Kasumi-1 (cell line): ENCODE measurements at places on chromosomes 1 and 21.

DNA sequence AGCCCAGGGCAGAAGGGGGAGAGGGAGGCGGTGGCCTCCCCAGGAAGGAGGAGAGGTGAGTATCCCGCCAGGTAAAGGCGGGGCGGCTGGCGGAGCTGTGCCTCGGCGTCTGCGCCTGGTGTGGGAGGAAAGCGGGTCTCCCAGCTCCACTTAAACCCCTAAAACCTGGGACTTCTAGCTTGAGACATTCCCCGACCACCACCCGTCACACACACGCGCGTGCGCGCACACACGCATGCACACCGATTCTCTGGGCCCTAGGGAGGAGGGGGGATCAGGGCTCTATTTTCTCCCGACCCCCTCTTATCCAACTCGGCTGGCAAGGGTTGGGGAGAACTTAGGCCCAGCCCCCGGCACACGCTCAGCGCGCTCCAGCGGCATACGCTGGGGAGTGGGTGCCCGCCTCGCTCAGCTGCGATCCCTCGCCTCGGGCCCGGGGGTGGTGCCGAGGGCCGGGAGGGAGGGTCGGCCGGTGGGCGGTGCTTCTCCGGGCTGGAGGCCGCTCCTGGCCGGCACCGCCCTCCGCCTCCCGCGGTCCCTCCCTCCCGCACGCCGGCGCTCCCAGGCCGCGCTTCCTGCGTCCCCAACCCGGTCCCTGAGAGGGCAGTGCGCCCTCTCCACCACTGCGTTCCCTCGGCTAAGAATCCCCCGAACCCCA, at the start of gene TMEM51:
Gene TMEM51 (plus strand): TSS at position 564 of the 658 bp plus-strand sequence. CDS start 61,341 bp downstream, outside the sequence.
- DNase-seq = no peak

- DNase-seq = no peak
These were observed 61.3 kb downstream of the GLUL start for GRCh38 chr1:182330303-182330702.

GRCh38 chr1:58848818-58849411, 65.1 kb upstream of the JUN start:
- peak; percentile 13 for DNase-seq

GRCh38 chr1:10728595-10729410, 67.6 kb downstream of the CASZ1 start:
- DNase-seq = no peak

GRCh38 chr1:8201331-8201861, 116.5 kb upstream of the SLC45A1 start:
- DNase-seq = no peak

- no peak for DNase-seq
These were observed 37.5 kb upstream of the PLA2G2C start for GRCh38 chr1:20223551-20224419.

GRCh38 chr1:21325731-21326387, 35.6 kb upstream of the ECE1 start:
- DNase-seq = no peak

DNA sequence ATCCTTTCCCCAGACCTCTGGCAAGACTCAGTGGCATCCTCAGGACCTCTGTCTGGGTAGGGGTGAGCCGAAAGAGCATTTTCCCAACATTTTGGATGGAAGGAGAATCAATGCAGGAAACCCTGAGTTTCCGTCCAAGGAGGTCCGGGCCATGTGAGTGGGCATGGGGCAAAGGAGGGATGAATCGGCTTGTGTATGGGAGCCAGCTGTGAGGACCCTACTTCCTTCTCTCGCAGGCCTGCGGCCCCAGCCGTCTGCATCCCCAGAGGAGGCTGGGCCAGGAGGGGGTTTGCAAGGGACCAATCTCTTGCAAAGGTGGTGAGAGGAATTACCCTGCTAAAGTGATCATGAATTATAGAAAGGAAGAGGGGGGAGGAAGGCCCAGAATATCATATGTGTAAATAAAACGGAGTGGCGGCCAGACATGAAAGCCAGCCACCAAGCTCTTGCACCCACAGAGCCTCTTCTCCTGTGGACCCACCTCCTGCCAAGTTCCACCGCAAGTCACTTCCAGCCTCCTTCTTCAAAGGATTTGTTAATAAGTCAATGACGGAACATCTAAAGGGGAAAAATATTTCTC, 48.2 kb upstream of the POU3F1 start:
- no peak for DNase-seq

DNA sequence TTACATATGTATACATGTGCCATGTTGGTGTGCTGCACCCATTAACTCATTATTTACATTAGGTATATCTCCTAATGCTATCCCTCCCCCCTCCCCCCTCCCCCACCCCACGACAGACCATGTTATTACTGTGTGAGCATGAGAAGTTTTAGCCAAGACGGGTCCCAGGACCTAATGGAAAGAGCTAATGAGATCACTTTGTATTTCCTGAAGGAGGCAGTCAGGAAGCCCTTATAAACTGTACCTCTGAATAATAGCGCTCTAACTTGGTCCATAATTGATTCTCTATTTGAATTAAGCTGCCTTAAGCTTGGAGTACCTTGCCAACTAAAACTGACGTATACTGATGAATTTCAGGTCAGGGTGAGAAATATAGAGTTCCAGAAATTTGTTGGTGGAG, 4.1 kb upstream of the NEGR1 start:
- DNase-seq = no peak

- DNase-seq = no peak
These were observed 188.4 kb downstream of the BACH1 start for GRCh38 chr21:29487154-29487553.

DNA sequence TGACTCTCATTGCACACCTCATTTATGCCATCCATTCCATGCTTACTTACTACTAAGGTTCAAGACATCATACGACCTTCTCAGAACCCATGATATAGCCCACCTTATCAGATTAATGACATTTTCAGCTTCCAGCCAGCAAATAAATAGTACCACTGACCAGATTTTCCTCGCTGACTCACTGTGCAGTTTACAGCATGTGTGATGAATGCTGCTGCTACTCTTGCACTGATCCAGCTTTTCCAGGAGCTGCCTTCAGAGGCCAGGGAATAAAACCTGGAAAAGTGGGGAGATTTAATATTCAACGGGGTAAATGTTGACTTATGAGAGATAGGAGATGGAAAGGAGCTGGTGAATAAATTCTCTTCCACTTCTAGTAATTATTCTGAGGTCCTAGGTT, 247.1 kb downstream of the COL11A1 start:
- no peak for DNase-seq

DNA sequence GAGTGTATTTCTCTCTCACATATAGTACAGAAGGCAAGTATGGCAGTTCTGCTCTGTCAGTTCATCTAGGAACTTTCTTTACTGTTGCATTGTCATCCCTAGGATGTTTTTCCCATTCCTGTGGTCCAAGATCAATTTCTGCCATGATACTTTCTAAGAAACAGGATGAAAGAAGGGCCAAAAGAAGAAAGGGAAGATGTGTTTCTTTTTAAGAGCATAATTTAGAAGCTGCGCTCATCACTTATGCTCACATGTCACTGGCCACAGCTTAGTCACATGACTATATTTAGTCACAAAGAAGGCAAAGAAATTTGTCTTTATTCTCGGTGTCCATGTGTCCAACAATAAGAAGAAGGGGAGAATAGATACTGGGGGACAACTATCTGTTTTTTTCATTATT, 7.0 kb upstream of the MAST2 start:
- DNase-seq = no peak
